SJSA1 (cell line): ENCODE measurements at places on chromosomes 3 and 15. TPM values are rescaled to one million over a fixed set of nuclear protein-coding genes. Genes with fewer than 3 reads are reported as not detected.

DNA sequence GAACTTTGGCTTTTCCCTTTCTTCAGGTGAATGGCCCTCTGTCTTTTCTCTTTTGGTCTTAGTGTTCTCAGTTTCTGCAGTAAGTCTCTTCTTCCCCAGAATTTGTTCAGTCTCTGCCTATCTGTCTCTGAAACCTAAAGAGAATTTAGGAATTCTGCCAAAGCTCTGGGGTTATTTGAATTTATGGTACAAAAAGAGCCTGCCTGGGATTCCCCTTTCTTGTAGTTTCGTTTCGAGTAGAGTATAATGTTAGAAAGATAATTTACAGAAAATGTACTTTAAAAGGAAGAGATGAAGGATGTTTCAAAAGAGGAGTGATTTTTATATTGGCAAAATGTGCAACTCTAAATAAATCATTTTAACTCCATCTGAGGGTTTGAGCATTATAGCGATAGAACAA is 247.4 kb upstream of the SATB1 start:
- DNase-seq = no peak

The SV2B gene
- total RNA-seq = not detected in 2 replicates

DNA sequence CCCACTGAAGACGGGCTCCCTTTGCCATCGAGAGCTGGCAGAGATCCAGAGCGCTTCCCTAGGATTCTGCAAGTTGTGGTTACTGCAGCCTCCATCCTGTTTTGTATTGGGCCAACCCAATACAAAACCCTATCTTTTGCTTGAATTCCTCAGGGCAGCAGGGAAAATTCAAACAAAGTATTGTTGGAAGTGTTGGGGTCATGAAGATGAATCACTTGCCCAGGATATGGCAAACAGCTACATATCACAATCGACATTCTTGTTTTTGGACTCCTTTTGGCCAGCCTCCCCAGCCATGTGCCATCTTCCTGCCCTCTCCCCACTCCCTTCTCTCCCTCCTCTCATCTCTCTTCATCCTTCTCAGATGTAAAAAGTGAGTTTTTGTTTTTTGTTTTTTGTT is 100.0 kb upstream of the TRIM42 start:
- DNase-seq = no peak

DNA sequence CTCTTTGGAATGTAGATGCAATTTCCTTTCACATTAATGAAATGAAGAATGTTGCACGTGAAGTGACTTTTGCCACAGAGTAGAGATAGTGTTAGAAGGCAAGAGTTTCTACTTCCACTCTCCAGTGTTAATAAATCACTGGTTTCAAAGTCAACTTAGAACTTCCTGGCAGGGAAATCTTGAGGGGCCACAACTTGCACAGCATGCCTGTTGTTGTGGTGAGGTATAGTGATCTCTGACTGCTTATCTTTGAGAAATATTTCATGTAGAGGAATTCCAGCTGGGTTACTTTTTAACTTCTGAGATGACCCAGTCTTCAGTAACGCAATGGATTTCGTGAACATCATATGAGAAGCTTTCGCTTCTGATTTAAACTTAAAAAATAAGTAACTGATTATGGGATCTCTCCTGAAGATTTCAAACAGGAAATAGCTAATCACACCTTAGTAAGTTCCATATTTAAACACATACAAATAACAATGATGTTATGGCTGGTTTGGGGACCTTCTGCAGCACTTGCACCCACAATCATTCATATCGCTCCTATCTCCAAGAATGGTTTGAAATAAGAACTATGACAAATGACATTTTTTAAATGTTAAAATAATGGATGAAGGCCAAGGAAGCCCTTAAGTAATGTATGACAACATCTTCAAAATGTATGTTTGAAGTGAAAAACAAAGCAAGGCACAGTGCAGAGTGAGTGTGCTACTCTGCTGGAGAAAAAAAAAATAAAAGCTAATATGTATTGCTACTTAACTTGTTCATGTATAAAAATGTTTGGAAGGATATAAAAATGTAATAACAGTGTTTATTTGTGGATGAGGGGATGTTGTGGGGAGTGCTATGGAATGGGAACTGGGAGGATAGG is 726.5 kb upstream of the NECTIN3 start:
- DNase-seq = no peak

The HESX1 gene
- total RNA-seq = 0.11 TPM in 1 of 2 replicates, not detected in the other

DNA sequence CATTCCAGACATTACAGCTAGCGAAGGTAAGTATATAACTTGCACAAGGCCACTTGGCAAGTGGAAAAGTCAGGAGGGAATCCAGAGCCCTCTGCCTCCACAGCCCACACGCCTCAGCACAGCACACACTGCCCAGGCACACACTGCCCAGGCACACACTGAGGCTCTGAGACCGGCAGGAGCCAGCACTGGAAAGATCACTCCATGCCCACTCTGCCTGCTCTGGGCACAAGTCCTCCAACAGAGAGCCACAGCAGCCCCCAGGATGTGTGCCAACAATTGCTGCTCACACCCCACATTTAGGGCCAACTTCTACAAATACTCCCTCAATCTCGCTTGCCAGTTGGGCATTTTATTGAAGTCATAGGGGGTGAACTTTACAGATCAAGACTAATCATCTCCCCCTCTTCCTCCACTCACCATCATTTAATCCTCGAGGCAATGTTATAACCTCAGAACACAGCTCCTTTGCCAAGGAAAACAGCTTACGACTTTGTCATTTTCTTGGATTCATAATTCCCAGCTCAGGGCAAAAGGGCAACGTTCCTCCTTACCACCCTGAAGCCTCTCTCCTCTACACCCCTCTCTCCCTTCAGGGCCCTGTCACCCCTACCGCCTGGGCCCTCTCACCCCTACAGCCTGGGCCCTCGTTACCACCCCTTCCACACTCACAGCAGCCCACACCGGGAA is 53.0 kb upstream of the TPM1 start:
- no peak for DNase-seq
